ENCODE measurements at places on chromosomes 7 and 10.

DNA sequence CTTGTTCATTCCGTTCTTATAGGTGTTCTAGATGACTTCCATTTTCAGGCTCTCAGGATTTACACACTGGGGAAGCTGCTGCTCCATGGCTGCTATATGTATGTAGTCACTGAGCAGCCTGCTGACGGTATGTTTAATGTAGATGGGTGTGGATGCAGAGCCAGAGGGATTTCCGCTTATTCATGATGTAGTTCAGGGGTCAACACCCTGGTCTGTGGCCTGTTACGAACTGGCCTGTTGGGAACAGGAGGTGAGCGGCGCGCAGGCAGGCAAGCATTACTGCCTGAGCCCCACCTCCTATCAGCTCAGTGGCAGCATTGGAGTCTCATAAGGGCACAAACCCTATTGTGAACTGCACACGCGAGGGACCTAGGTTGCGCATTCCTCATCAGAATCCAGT is 33.9 kb downstream of the DNAJB6 start:
- no peak for DNase-seq

DNA sequence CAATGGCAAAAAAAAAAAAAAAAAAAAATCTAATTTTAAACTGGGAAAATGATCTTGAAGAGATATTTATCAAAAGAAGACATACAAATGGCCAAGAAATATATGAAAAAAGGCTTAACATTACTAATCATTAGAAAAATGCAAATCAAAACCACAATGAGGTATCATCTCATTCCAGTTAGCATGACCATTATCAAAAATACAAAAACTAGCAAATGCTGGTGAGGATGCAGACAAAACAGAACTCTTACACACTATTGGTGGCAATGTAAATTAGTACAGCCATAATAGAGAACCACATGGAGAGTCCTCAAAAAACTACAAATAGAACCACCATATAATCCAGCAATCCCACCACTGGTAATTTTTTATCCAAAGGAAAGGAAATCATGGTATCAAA is 489.6 kb downstream of the TNS3 start:
- no peak for DNase-seq

DNA sequence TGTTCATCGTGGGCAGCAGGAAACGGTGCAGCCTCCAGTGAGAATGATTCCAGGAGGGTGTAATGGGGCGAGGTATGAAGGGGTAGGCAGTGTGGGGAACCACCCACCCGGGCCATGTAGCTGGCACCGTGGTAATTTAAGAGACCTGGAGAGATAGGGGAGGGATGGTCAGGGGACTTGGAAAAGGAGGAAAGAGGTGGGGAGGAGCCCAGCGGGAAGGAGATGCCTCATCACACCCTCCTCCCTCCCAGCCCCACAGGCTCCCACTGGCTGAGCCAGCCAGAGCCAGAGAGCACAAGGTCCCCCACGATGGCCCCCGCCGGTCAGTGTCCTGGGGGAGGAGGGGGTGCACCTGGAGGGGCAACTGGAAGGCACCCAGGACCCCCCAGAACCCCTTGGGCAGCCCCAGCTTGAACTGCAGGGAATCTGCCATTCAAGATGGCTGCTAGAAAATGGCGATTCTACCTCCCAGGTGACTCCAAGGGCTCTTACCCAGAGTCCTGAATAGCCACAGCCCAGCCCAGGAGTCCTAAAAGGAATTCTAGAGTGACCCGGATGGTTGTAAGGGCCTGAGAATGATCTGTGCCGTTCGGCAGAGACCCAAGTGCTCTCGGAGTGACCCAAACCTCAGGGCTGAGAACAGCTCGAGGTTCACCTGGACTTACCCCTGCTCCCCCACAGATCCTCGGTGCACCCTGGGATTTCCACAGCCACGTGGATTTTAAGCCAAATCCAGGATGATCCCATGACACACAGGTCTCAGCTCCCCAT is 28.8 kb downstream of the CALML3 start:
- no peak for DNase-seq

DNA sequence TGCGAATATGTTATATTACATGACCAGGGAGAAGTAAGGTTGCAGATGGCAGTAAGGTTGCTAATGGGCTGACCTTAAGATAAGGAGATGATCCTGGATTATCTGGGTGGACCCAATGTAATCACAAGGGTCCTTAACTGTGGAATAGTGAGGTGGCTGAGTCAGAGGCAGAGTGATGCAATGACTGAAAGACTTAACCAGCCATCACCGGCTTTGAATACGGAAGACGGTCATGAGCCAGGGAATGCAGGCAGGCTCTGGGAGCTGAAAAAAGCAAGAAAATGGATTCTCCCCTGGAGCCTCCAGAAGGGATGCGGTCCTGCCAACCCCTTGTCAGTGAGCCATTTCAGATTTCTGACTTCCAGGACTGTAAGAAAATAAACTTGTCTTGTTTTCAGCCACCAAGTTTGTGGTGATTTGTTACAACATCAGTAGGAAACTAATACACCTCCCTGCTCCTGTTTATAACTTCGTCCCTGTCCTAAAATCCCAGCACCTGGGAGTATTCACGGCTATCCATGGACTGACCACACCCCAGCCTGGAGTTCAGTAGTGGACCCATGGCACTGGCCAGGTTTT is 4.6 kb upstream of the C10orf95 start:
- DNase-seq: no peak

GRCh38 chr10:51073453-51074237 is 642 bp upstream of the PRKG1 start:
- DNase-seq: no peak

DNA sequence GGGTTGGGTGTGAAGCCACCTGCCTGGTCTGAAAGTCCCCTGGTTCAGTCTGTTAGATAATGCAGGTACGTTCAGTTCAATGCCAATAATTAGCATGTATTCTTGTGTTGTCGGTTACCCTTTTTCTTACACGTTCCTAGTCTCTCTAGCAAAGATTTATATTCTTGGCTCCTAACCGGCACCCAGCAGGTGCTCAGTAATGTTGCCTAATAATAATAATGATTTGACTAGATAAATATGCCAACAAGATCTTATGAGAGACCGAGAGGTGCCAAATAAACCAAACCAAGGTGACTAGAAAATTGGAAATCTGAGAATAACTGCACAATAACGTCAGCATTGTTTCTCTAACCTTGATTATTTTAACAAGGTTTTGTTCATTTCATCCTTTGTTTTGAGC is 1.1 kb upstream of the SMIM30 start:
- DNase-seq: no peak

DNA sequence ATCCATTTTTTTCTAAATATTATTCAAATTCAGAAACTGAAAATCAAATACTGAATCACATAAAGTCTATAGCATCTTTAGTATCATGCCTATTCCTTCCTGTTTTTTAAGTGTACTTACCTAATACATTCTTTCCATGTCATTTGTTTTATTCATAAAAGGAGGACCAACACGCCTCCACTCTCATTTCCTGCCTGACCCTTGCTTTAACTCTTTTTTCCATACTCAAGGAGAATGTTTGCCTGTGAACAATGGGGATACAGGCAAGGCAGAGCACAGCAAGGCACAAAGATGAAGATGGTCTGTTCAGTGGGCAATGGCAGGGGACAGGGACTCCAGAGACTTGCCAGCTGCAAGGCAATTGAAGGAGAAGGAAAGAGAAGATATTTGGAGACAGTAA is 121.2 kb upstream of the FEZF1 start:
- no peak for DNase-seq
